ENCODE measurements at places on chromosomes 5 and 9.
A peak's percentile ranks its signal among the peaks of the same experiment; 100 is the strongest.

DNA sequence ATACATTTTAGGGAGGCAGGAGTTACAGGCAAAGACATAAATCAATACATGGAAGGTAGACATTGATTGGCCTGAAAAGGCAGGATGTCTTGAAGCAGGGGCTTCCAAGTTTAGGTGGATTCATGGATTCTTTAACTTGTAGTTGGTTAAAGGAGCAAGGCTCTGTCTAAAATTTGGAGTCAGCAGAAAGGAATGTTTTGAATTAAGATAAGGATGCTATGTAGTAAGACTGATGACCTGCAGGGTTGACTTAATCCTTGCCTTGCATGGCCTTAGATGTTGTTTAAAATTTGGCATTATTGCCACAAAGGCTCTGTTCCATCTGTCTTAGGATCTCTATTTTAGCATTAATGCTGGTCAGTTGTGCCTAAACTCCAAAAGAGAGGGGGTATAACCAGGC is 171.3 kb downstream of the C5orf15 start:
- no peak for DNase-seq

DNA sequence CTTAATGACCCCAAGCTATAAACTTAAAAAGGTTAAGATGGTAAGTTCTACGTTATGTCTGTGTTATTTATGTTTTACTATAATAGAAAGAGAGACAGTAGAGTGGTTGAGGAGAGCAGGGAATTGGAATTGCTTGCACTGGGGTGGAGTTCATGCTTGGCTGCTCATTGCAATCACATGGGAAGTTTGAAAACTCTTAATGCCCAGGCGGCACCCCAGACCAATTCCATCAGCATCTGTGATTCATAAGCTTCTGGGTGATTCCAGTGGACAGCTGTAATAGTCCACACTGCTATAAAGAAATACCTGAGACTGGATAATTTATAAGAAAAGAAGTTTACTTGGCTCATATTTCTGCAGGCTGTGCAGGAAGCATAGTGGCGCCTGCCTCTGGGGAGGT is 323.9 kb upstream of the MSX2 start:
- DNase-seq: no peak

DNA sequence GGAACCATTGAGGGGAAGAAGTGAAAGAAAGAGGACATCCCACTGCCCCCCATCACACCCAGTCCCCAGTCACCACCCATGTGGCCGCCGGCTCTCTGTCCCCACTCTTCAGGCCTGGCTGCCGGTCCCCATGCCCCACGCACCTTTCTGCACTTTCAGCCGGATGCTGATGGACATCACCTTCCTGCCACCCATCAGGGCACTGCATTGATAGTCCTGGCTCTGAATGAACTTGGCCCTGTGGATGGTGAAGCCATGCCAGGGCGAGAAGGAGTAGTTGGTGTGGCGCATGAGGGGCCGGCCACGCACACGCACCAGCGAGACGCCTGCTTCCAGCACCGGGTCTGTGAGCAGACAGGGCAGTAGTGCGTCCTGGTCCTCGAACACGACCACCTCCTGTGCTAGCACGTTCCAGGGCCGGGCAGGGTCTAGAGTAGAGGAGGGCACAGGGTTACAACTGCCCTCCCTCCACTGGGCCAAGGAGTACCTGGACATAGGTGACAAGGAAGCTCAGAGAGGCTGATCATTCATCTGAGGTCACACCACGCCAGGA is 6.4 kb downstream of the CSF1R start:
- DNase-seq: no peak

- no peak for DNase-seq
Measured at GRCh38 chr5:38494763-38495162, 61.7 kb downstream of the LIFR start.

- no peak for DNase-seq
Measured at GRCh38 chr9:3059781-3060468, 216.0 kb upstream of the PUM3 start.

DNA sequence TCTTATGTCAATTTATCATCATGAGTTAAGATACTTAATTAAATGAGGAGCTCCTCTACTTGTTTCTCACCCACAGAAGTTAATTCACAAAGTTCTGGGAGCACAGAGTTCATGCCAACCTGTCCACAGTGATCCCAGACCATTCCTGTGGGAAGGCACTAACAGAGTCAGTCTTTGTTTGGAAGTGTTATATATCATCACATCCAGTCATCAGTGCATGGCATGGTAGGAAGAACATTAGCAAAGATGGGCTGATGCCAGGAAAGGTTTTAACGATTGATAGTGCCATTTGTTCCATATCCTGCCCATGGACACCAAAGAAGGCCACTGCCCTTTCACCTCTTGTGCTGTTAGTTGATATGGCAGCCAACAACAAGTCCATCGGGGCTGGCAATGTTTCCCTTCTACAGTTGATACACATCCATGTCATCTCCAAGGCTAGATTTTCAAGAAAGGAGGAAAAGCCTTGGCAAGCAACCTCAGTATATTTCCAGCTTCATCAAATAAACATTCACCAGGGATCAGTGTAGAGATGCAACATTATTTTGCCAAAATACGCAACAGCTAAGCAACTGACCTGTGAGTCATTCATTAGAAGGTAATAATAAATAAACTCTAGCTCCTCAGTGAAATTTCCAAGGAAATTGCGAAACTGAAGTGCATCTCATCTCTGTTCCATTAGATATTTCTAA is 169.6 kb downstream of the RORB start:
- DNase-seq: no peak

GRCh38 chr9:100129772-100130171 is 30.7 kb downstream of the INVS start:
- DNase-seq: no peak

DNA sequence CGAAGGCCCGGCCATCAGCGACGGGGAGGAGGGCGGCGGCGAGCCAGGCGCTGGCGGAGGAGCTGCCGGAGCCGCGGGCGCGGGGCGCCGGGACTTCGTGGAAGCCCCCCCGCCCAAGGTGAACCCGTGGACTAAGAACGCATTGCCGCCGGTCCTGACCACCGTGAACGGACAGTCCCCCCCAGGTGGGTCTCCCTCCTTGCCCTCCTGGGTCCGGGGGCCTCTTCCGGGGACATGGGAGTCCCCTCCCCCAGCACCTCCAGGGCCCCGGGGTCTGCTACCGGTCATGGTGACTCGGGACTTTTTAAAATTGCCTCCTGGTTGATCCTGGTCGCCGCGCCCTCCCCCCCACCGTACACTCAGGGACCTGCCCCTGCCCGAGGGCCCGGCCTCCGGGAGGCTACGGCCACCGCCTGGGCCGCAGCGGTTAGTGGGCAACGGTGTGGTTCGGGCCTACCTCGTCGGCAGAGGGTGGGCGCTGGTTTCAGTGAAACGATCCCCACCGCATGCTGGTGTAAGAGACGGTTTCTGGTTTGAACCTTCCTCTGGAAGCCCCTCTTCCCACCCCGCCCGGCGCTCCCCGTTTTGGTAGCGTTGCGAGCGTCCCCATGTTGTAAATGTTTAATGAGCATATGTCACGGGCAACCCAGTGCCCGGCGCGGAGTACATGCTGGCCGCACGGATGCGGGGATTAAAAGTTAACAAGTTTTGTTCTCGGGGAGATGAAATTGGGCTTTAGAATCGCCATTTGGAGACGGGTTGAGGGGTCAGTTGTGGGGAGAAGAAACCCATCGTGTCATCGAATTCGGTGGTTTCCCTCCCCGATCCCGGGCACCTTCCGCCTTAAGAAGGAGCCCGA is 1.1 kb downstream of the LARP1 start:
- no peak for DNase-seq

DNA sequence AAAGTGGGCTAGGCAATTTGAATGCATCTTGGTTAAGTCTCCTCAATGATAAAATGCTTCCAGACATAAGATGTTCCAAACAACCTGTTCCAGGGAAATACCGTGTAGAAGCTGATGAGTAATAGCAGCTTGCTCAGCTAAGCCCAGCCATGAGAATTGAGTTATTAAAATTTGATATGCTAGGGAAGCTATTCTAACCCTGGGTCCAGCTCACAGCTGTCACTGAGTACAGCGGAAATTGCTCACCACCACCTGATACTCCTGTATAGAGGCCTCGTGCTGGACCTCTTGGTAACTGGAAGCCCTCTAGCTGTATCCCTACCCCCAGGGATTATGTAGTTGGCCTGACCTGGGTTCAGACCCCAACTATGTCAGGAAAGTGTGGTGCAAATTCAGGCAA is 521.3 kb upstream of the TRPC7 start:
- DNase-seq: no peak

DNA sequence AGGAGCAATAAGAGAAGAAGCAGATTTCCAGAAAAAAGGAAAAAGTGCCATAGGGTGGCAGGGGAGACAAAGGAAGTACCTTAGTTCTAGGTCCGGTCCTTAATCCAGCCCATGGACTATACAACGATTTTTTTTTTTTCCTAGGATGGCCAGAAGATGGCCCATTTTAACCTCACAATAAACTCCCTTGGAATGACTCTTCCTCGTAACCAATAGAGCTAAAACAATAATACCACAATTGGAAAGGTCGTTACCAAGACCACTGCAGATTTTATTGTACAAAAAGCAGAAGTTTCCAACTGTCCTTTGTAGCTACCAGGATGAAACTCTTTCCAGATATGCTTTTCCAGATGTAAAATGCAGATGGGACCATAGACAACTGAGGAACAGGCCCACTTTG is 34.4 kb upstream of the SSBP2 start:
- DNase-seq: no peak

GRCh38 chr5:122541388-122541787 is 229.4 kb downstream of the SNCAIP start:
- no peak for DNase-seq

GRCh38 chr9:34744295-34745221 is 34.6 kb upstream of the CCL21 start:
- DNase-seq: no peak

DNA sequence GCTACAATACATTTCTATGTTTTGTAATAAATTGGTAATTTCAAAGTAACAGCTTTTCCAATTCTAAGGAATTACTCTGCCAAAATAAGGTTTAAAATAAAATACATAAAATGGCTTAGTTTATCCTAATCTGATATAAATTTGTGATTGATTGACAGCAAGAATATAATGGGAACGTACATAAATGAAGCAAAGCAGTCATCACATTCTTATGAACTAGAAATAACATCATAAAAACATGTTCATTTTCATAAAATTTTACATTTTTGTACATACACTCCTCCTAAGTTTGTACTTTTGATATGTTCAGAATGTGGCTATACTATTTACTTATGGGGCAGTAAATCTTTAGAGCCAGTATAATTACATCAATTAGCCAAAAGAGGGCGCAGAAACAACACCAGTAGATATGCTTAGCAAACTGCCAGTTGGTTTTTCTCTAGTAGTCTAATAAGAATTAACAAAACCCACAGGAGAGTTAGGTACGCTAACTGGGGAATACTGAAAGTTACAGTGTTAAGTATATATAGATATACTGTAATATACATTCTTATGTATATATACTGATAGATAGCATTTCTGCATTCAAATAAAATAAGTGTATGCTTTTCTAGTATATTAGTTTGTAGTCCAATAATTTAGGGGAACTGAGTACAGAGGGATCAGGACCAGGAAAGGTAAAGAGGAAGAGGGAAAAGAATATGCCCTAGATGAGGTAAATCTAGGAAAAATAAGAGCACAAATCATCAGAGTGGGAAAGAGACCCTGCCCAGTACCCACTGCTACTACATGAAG is 76.8 kb downstream of the ZDHHC21 start:
- no peak for DNase-seq

- DNase-seq: no peak
Measured at GRCh38 chr5:137616046-137616445, 116.9 kb upstream of the SPOCK1 start.

- no peak for DNase-seq
Measured at GRCh38 chr9:72506615-72507014, 14.8 kb upstream of the TMC1 start.

- DNase-seq: no peak
Measured at GRCh38 chr9:101458963-101459631, 23.5 kb upstream of the ALDOB start.

DNA sequence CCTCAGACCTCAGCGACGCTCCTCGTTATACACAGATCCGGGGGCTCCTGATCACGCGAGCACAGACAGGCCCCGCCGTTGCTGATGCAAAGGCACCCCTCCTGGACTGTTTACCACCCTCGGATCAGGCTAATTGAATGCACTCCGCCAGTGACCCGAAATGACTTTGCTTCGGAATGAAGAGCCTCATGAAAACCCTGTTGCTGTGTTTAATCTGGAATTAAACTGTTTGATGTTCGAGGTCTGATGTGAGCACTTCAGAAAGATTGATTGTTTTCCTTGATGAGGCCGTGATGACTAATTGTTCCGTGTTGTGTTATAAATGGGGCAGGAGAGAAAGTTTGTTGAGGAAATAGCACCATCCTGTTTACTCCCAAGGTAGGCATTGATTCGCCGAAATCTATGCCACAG is 190.5 kb upstream of the PPP1R26 start:
- no peak for DNase-seq

- DNase-seq: no peak
Measured at GRCh38 chr5:1772634-1773033, 27.0 kb downstream of the MRPL36 start.

DNA sequence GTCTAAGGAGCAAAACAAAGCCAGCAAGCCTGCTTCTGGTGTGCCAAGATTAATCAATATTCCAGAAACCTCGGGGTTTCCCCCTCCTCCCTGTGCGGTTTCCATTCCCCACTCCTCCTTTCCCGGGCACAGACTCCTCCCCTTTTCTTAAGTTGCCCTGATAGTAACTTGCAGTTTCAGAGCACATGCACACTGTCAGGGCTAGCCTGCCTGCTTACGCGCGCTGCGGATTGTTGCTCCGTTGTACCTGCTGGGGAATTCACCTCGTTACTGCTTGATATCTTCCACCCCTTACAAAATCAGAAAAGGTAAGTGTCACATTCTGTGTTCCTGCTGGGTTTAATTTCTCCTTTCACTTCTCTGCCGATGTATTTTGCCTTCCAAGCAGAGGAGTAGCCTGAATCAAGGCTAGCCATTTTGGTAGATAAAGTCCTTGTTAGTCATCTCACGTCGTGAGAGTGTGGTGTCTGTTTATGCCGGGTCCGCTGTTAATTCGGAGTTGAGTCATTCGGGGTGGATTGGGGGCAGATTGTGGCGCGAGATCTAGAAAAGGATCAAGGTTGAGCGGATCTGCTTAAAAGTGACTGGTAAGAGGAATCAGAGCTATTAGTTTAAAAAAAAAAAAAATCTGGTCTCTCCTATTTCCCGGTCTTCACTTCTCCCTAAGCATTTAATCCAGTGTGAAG is at the start of gene SLC1A3:
Gene SLC1A3, plus strand, starts transcription at position 179 of the 686 bp plus-strand sequence. CDS start 1,818 bp downstream, outside the sequence.
- peak; percentile 29 for DNase-seq

- no peak for DNase-seq
Measured at GRCh38 chr9:79757881-79758669, 186.3 kb downstream of the TLE4 start.

DNA sequence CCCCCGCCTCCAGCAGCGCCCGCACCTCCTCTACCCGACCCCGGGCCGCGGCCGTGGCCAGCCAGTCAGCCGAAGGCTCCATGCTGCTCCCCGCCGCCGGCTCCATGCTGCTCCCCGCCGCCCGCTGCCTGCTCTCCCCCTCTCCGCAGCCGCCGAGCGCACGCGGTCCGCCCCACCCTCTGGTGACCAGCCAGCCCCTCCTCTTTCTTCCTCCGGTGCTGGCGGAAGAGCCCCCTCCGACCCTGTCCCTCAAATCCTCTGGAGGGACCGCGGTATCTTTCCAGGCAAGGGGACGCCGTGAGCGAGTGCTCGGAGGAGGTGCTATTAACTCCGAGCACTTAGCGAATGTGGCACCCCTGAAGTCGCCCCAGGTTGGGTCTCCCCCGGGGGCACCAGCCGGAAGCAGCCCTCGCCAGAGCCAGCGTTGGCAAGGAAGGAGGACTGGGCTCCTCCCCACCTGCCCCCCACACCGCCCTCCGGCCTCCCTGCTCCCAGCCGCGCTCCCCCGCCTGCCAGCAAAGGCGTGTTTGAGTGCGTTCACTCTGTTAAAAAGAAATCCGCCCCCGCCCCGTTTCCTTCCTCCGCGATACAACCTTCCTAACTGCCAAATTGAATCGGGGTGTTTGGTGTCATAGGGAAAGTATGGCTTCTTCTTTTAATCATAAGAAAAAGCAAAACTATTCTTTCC is 19.3 kb downstream of the CDKN2A start:
- no peak for DNase-seq

All from activated CD4-positive, alpha-beta T cell treated with anti-CD3 and anti-CD28 coated beads for 24 hours (primary cell).